T-cell (primary cell): ENCODE measurements at places on chromosomes 6 and 20. TPM values are rescaled to one million over a fixed set of nuclear protein-coding genes. Genes with fewer than 3 reads are reported as not detected.

- DNase-seq = no peak
Observed at GRCh38 chr20:59314997-59315396, 14.6 kb downstream of the EDN3 start.

DNA sequence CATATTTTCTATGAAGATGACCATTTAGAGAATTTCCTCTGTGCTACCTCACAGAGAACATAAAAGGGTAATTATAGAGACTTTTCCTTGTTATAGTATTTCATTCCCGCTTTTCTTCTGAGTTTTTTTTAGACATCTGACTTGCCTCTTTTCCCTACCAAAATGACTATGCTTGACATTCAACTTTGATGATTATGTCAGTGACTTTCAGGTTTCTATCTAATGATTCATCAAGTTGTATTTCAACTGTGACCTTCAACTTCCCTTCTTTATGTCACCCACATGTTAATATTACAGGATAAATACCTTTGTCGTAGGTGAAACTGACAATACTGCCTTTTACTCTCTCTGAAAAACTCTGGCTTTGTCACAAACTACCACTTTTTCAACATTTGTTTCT is 95.3 kb downstream of the MLIP start:
- no peak for DNase-seq

DNA sequence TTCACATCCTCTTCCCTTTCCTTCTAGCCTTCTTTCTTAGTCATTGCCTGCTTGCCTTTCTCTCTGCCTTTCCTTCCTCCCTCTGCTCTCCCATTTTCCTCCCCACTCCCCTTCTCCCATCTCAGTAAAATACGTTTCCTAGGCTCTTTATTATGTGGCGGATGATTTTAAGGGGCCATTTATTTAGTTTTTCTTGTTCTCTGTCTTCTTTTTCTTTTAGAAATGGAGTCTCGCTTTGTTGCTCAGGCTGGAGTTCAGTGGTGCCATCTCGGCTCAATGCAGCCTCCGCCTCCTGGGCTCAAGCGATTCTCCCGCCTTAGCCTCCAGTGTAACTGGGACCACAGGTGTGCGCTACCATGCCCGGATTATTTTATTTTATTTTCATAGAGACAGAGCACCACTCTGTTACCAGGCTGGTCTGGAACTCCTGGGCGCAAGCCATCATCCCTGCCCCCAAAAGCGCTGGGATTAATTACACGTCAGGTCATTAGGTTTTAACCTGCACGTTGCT is 1.5 kb downstream of the MTHFD1L start:
- no peak for DNase-seq

- no peak for DNase-seq
Observed at GRCh38 chr6:94177429-94177828, 758.1 kb upstream of the EPHA7 start.

TCF19 gene
- 6.1 TPM for total RNA-seq
